Endothelial cell of umbilical vein (primary cell): ENCODE measurements at places on chromosomes 5 and 9.

- no peak overlapping the region for H3K4me3 ChIP-seq
- DNase-seq: no peak
- H3K36me3 ChIP-seq: no peaks in the 10 kb centered on the region
These were observed 427.9 kb upstream of the CLINT1 start for GRCh38 chr5:158286827-158287226.

GRCh38 chr5:179430193-179431175 lies 85.2 kb upstream of the ADAMTS2 start:
- H3K27me3 ChIP-seq: no peaks in the 10 kb centered on the region
- no peaks in the 10 kb centered on the region for H3K36me3 ChIP-seq
- no peak for DNase-seq
- H3K27ac ChIP-seq: no peak overlapping the region
- no peak overlapping the region for H3K4me3 ChIP-seq

- no peaks in the 10 kb centered on the region for H3K36me3 ChIP-seq
- no peak for DNase-seq
- no peaks in the 10 kb centered on the region for H3K4me1 ChIP-seq
- no peaks in the 10 kb centered on the region for H3K27me3 ChIP-seq
These were observed 49.5 kb upstream of the C9orf72 start for GRCh38 chr9:27622693-27623340.

DNA sequence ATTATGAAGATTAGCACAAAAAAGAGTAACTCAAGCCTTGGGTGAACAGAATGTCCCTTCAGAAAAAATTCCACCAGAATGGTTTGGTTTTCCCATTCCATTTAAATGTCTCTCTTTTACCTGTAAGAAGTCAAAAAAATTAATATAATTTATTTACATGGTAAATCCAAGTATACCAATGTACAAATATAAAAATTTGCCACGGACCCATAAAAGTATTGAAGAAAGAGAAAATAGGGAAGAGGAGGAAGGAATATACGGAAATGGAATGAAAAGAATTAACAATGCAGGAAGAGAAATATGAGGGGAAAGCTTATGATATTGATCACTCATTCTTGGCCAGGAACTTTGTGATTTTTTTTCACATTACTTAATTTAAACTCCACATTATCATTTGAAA lies at the start of gene OR13C9:
Gene OR13C9, minus strand, starts transcription at position 101 of the 400 bp plus-strand sequence. Its CDS starts 0 bp downstream, at position 101.
- DNase-seq: no peak
- H3K4me3 ChIP-seq: no peak within 1 kb of the TSS
- no peaks in the 10 kb centered on the region for H3K36me3 ChIP-seq
- no peak within 1 kb of the TSS for H3K27ac ChIP-seq
- H3K4me1 ChIP-seq: no peaks in the 10 kb centered on the region

- DNase-seq: peak; percentile 48
- no peak overlapping the region for H3K4me3 ChIP-seq
- H3K27ac ChIP-seq: no peak overlapping the region
- no peaks in the 10 kb centered on the region for H3K36me3 ChIP-seq
- H3K27me3 ChIP-seq: no peaks in the 10 kb centered on the region
These were observed 51.6 kb downstream of the ENTREP1 start for GRCh38 chr9:69376651-69377050.

- no peak overlapping the region for H3K27ac ChIP-seq
- peaks cover 2% of the 10 kb centered on the region for H3K36me3 ChIP-seq
- no peak for DNase-seq
These were observed 48.1 kb downstream of the G3BP1 start for GRCh38 chr5:151819830-151820229.

DNA sequence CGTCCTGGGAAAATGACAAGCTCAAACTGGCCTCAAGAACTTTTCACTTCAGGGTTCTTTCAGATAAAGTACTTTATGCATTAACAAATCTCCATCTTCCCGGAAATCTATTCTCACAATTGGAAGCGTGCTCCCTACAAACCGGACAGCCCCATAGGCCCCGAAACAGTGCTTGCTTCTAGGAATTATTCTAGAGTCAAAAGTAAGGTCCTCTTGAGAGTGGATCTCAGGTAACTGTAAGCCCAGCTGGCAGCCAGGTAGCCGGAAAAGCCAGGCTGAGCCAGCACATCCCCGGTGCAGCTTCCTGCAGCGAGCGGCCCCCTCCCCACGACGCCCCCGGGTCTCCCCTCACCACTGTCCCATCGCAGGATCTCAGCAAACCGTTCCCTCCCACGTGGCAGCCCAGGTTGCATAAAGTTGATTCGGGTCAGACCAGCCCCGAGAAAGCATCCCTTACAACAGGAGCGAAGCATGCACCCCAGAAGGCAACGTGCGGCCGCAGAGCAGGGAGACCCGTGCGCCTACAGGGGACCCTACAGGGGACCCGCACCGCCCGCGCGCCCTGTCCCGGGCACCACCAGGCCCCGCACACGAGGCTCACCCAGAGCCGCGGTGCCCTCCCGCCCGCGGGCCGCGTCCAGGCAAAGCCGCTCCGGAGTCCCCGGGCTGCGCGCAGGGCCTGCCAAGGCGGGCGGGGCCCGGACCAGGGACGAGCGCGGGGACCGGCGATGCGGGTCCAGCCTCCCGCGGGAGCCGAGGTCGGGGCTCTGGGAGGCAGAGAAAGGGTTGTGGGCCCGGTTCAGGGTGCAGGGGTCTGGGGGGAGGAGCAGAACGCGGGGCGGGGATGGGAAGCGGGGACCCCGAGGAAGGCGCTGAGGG lies 920 bp downstream of the LPCAT1 start:
- H3K36me3 ChIP-seq: peaks cover 9% of the 10 kb centered on the region
- no peaks in the 10 kb centered on the region for H3K27me3 ChIP-seq
- peak overlapping the region; percentile 2 for H3K27ac ChIP-seq
- H3K4me3 ChIP-seq: peak overlapping the region; percentile 92

DNA sequence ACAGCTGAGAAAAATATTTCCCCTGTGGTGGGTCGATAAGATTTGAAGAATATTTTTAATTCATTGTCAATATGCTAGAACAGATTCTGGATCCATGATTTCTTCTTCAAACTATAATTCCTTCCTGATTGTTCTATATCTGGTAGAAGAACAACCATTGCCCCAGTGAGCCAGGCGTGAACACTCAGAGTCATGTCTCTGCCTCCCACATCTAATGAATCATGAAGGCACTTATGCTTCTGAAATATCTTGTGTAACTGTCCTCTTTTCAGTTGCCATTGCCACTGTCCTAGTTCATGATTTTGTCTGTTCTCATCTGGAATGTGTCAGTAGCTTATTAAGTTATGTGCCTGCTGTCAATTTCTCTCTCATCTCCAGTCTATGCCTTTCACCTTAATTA lies 40.0 kb downstream of the GABRG2 start:
- H3K27ac ChIP-seq: no peak overlapping the region
- DNase-seq: no peak
- no peaks in the 10 kb centered on the region for H3K27me3 ChIP-seq

DNA sequence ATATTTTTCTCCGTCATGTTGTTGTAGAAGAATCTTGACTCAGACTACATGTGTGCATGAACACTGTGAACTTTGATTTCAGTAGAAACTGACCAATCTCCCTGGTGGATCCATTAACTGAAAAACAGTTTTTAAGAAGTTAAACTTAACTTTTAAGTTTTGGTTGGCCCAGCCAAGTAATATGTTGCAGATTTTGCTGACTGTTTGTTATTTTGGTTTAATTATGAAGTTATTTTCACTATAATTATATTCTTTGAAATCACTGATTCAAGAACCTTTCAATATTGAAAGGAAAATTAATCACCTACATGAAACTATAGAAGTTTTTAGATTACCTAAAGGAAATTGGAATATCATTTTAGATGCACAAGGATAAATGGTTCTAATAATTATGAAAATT lies 373.6 kb upstream of the COX7C start:
- H3K4me3 ChIP-seq: no peak overlapping the region
- H3K27me3 ChIP-seq: no peaks in the 10 kb centered on the region
- no peaks in the 10 kb centered on the region for H3K4me1 ChIP-seq
- H3K36me3 ChIP-seq: no peaks in the 10 kb centered on the region

DNA sequence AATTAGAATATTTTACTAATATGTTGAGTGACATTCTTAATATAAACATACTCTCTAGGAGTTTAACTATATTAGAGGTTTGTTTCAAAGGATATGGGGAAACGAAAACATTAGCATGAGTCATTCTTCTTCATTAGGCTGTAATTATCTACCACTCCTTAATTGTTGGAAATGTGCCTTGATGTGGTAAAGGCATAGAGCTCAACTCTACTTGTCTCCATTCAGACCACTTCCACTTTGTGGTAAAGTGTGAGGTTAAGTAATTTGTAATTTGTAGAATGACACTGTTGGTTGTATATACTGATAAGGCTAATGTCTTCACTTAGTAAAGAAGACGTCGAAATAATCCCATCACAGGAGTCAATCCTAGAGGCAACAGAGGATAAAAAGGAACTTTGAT lies 58.1 kb downstream of the HAPLN1 start:
- DNase-seq: no peak
- no peak overlapping the region for H3K4me3 ChIP-seq
- H3K4me1 ChIP-seq: no peaks in the 10 kb centered on the region
- no peaks in the 10 kb centered on the region for H3K36me3 ChIP-seq

DNA sequence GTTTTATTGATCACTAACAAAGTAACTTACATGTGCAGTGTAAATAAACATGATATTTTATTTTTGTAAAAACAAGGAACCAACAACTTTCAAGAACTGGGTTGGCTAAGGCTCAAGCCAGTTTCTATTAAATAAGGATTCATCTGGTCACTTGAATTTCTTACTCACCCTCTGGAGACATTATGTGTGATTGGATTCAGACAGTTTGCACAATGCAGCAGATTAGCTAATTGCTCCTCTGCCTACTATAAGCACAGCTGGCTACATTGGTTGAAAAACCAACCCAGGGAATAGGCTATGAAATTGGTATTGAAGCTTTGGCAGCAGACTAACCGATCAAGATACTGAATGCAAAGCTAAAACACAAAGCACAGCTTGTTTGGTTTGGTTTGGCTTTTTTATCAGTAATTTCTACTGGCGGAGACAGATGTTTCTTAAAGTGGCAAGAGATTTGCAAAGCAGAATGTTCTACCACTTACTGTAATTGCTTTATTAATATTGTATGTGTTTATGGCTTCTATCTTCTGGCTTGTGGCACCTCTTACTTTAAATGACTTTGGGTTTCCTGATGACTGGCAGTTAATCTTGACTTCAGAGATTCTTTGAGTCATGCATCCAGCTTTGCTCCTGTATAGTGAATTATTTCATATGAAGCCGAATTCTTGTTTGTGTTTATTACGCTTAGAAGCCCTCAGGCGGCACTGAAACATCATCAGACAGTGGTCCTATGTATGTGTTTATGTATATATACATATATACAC lies 231.5 kb downstream of the MPDZ start:
- H3K4me1 ChIP-seq: no peaks in the 10 kb centered on the region
- H3K27me3 ChIP-seq: no peaks in the 10 kb centered on the region
- no peak overlapping the region for H3K27ac ChIP-seq
- no peak for DNase-seq
- no peaks in the 10 kb centered on the region for H3K36me3 ChIP-seq

- no peaks in the 10 kb centered on the region for H3K36me3 ChIP-seq
- H3K27ac ChIP-seq: no peak overlapping the region
- no peaks in the 10 kb centered on the region for H3K4me1 ChIP-seq
- DNase-seq: no peak
These were observed 76.3 kb upstream of the PCSK1 start for GRCh38 chr5:96509316-96509715.

DNA sequence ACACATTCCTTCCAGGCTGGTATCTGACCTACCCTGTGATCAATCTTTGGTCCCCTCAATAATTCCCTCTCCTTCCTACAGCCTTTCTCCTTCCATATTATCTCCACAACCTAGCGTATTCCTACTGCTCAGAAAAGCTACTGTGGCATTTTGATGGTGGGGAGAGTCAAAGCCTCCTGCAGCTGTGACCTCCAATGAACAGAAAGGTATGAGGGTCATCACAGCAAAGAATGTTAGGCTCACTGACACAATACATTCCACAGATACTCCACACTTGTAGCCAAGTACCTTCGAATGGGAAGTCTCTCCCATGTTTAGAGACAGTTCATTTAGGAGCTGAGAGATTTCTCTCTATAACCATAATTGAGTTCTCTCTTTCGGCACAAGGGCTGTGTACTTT lies 5.9 kb downstream of the FBN2 start:
- no peak overlapping the region for H3K4me3 ChIP-seq
- no peak for DNase-seq
- H3K27me3 ChIP-seq: no peaks in the 10 kb centered on the region
- H3K36me3 ChIP-seq: no peaks in the 10 kb centered on the region

DNA sequence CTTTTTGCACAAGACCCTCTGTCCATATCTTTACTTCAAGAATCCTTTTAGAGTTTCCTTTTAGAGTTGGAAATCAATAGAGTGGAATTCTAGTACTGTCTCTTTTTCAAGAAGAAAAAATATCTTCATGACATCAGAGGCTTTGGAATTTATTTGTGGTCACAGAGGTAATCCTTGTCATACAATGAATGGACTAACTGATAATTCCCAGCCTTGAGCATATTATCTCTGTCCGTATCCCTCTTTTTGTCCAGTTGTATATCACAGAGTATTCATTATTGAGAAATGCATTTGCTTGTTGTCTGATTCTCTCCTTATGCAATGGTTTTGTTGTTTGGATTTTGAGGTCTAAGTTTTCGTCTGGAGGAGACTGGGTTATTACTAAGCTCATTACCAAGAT lies 82.0 kb upstream of the HAPLN1 start:
- DNase-seq: no peak
- H3K36me3 ChIP-seq: no peaks in the 10 kb centered on the region
- H3K4me1 ChIP-seq: no peaks in the 10 kb centered on the region
- H3K4me3 ChIP-seq: no peak overlapping the region
- H3K27me3 ChIP-seq: no peaks in the 10 kb centered on the region

- peaks cover 25% of the 10 kb centered on the region for H3K4me1 ChIP-seq
- peak within 1 kb of the TSS; percentile 69 for H3K4me3 ChIP-seq
- H3K27ac ChIP-seq: peak within 1 kb of the TSS; percentile 85
- no peaks in the 10 kb centered on the region for H3K27me3 ChIP-seq
- peak; percentile 99 for DNase-seq
These were observed at the start of gene BOD1 for GRCh38 chr5:173616577-173617118. Gene BOD1, minus strand, starts transcription at chr5:173616650. Its CDS starts 214 bp downstream, at chr5:173616436.

DNA sequence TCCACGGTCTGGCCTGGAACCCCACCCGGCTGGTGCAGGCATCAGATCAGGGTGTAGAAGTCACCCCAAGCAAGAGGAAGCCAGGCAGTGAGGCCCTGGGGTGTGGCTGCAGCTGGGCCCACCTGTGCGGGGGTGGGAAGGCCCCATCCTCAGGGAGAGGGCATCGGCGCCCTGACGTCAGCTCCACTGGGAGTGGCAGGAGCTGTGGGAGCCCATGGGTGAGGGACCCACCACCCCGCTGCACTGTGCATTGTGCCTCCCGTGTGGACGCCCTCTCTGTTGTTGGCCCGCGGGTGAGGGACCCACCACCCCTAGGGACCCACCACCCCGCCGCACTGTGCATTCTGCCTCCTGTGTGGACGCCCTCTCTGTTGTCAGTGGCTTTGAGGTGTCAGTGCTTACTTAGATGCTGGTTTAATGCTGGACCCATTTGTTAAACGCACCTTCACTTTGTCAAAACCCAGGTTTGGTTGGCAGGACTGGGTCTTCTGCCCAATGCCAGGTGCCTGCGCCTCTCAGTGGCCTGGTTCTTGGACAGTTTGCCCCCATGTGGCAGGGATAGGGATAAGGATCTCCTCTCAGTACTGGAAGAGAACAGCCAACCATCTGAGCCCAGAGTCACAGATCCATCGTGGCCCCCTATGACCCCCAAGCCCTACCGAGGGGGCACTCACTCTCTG lies 6.9 kb upstream of the EXOC3 start:
- H3K27me3 ChIP-seq: no peaks in the 10 kb centered on the region
- peak; percentile 21 for DNase-seq
- H3K4me1 ChIP-seq: no peaks in the 10 kb centered on the region
- H3K27ac ChIP-seq: no peak overlapping the region

- H3K27ac ChIP-seq: no peak overlapping the region
- no peak for DNase-seq
- no peaks in the 10 kb centered on the region for H3K27me3 ChIP-seq
- H3K4me3 ChIP-seq: no peak overlapping the region
These were observed 6.9 kb downstream of the LPCAT1 start for GRCh38 chr5:1516615-1517601.
